ENCODE measurements at places on chromosomes 3 and 15.
A peak's percentile ranks its signal among the peaks of the same experiment; 100 is the strongest.

DNA sequence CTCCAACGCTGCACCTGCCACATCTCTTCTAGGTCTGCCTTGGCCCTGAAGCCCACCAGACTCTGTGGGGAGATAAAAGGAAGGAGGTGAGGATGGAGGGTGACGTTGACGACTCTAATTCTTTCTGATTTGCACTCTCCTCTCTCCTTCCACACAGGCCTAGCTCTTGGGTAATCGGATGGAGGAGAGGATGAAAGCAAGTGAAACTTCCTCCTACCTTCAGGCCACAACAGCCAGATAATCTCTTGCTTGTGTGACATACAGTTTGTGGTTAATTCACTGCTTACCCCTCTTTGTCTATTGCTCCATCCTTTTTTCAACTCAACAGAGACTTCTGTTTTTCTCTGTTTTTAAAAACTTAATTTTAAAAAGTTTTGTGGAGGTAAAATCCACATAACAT is 208.1 kb downstream of the SV2B start:
- peak; percentile 29 for DNase-seq

GRCh38 chr15:66746231-66746605 is 44.2 kb downstream of the SMAD6 start:
- no peak for DNase-seq

- no peak for DNase-seq
These were observed 53.1 kb upstream of the ADAMTS17 start for GRCh38 chr15:100394736-100395440.

DNA sequence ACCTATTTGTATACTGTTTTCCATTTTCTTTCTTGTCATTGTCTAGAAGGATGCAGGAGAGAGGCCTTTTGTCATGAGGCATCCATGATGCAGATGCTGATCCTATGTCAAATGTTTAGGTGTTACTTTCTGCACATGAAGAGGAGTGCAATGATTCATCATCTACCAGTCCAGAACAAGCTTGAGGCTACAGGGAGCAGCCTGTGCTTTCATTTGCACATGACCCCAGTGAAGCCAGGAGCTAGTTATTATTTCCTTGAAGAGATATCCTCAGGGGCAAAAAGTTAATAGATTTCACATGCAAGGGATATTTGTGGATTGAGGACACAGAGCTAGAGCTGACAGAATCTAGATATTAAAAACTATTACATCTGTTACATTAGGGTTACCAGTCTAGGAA is 204.4 kb upstream of the TGFBR2 start:
- no peak for DNase-seq

DNA sequence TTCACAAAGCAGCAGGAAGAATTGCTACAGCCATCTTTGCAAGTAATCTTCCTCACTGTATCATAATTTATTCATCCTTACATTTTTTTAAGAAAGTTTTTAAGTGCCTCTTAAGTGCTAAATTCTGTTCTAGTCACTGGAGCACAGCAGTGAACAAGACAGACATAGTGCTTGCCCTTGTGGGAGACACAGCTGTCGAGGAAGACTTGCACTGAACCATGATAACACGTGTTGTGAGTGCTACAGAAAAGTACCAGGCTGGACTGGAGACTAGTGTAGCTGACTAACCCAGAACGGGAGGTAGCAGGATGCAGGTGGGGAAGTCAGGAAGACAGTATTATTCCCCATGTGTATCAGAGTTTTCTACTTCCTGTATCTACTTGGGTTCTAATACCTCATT is 300.6 kb downstream of the TBL1XR1 start:
- DNase-seq = no peak

GRCh38 chr3:73600293-73600938 is 24.3 kb downstream of the PDZRN3 start:
- DNase-seq = no peak

DNA sequence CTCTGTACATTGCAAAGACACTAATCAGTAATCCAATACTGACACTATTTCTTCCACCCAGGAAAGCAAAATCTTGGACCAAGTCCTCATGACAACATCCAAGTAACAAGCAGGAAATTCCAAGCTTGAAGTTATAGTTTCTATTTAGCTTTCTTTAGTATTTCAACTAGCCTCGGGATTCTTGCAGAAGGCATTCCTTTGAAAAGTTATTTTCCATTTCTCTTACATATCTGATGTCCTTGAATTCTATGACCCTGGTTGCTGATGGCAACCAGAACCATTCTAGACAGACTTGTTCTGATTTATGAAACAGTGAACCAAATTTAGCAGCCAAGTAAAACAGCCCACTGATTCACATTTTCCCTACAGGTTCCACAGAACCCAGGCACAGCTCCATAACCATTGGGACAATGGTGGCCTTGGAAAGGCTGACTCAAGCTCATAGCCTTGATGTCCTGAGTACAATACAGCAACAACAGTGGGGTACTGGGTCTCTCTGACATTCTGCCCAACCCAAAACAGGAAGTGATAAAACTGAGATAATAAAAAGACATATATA is 26.5 kb downstream of the P3H2 start:
- no peak for DNase-seq

DNA sequence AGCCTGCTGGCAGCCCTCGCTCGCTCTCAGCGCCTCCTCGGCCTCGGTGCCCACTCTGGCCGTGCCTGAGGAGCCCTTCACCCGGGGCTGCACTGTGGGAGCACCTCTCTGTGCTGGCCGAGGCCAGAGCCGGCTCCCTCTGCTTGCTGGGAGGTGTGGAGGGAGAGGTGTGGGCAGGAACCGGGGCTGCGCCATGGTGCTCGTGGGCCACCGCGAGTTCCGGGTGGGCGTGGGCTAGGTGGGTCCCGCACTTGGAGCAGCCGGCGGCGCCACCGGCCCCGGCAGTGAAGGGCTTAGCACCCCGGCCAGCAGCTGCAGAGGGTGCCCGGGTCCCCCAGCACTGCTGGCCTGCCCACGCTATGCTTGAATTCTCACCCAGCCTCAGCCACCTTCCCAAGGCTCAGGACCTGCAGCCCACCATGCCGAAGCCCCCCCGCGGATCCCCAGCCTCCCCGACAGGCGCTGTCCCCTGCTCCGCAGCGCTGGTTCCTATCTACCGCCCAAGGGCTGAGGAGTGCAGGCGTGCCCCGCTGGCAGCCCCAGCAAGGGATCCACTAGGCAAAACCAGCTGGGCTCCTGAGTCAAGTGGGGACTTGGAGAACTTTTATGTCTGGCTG is 863.3 kb downstream of the IGSF11 start:
- DNase-seq = no peak

DNA sequence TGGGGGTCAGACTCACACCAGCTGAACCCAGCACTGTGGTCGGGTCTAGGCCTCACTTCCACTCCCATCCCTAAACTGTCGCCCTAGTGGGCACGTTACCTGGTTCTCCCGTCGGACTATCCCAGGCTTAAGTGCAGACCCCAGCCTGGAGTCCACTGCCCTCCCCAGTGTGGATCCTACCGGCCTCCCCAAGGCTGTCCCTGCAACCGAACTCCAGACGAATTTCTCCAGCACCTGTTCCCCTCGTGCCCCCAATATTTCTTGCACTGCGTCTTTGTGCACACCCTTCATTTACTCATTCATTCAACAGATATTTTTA is 26.5 kb downstream of the SLC41A3 start:
- DNase-seq = no peak

GRCh38 chr3:24401090-24401810 is 93.4 kb downstream of the THRB start:
- no peak for DNase-seq

DNA sequence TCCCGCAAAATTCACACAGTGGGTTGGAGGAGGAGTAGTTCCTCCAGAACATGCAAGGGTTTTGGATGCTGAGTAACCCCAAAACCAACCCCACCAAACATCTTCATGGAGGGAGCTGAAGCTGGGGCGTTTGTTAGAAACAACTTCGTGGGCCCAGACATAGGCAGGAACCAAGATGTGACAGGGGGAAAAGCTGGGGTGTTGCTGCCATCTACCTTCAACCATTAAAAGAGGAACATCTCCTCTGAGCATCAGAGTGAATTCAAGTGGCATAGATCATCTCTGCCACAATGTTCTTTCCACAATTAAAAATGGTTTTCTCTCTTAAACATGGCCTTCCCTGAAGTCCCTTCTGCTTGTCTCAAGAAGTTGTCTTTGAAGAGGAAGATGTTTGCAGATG is 20.5 kb downstream of the SIDT1 start:
- DNase-seq = peak; percentile 14

DNA sequence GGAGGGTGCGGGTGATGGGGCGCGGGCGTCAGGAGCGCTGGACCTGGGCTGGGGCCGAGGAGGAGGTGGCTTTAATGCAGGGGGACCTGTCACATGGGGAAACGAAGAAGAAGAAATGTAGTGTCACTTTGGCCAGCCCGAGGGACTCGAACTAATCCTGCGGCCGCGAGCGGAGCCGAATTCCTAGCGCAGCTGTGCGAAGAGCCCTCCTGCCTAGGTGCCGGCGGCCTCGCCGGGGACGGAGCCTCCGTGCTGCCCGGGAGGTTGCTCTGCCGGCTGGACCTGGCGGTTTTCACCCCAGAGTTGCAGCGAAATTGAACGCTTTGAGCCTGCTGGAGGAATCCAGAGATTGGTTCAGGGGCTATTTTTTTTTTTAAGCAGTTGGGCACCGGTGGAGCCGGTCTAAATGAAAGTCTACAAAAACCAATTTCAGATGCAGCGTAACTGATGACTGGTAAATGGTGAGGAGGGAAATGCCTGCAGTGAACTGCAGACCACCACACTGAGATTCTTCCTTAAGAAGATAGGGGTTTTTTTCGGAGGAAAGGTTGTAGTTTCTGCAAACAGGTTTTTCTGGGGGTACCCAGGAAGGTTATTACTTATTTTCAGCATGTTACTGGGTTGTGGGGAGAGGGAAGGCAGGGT is 662 bp downstream of the TMEM108 start:
- no peak for DNase-seq
